Naive B cell (primary cell): ENCODE measurements at places on chromosomes 1 and 21.

GRCh38 chr1:54800041-54800898 lies 853 bp downstream of the TTC22 start:
- DNase-seq, result no peak
- no peak overlapping the region for H3K27ac ChIP-seq
- peak overlapping the region; percentile 92 for H3K4me3 ChIP-seq
- H3K27me3 ChIP-seq, result no peaks in the 10 kb centered on the region
- H3K36me3 ChIP-seq, result no peaks in the 10 kb centered on the region

DNA sequence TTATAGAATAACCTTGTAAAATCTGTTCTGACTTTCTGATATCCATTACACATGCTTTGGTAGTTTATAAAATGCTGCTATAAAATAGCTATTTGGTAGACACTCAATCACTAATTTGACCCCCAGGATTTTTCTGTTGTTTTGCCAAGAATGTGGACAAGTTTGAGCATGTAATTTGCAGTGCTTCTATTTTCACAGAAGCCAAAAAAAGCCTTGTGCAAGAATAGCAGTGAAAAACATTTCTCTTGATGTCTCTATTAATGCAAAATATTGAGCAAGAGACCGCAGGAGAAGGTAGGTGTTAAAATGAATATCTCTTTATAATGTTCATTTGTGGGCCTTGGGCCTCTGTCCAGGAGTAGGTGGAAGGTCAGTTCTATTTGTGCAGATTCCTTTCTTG lies 22.5 kb downstream of the MAP3K7CL start:
- H3K27ac ChIP-seq, result no peak overlapping the region
- H3K4me1 ChIP-seq, result no peaks in the 10 kb centered on the region
- H3K27me3 ChIP-seq, result no peaks in the 10 kb centered on the region
- no peak for DNase-seq
- no peaks in the 10 kb centered on the region for H3K36me3 ChIP-seq

- peaks cover 13% of the 10 kb centered on the region for H3K27me3 ChIP-seq
- DNase-seq, result no peak
- no peaks in the 10 kb centered on the region for H3K36me3 ChIP-seq
- no peak overlapping the region for H3K4me3 ChIP-seq
Measured at GRCh38 chr1:30923597-30923996, 15.0 kb upstream of the SDC3 start.

GRCh38 chr1:116159177-116159576 lies 48.0 kb downstream of the MAB21L3 start:
- H3K4me1 ChIP-seq, result no peaks in the 10 kb centered on the region
- no peak overlapping the region for H3K4me3 ChIP-seq
- peak overlapping the region; percentile 57 for H3K27ac ChIP-seq
- no peaks in the 10 kb centered on the region for H3K36me3 ChIP-seq

GRCh38 chr21:27422435-27422834 lies 455.5 kb upstream of the ADAMTS5 start:
- H3K27ac ChIP-seq, result no peak overlapping the region
- H3K36me3 ChIP-seq, result no peaks in the 10 kb centered on the region
- no peaks in the 10 kb centered on the region for H3K4me1 ChIP-seq
- no peaks in the 10 kb centered on the region for H3K27me3 ChIP-seq

DNA sequence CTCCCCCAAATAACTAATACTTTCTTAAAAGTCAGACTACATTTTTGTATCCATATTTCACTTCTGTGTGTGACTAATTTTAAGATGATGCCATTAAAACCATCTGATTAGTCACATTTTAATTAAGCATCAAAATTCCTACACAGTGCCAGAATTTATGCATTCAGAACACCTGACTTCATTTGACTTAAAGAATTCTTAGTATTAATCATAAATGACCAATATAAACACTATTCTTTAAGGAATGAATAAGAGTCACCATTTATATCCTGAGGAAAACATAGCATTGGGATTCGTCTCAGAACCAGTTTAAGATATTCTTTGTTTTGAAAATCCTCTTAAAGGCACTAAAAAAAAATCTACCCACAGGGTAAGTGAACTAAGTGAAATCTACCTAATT lies 37.0 kb downstream of the TM2D1 start:
- no peaks in the 10 kb centered on the region for H3K4me1 ChIP-seq
- no peak overlapping the region for H3K4me3 ChIP-seq
- DNase-seq, result no peak
- no peaks in the 10 kb centered on the region for H3K27me3 ChIP-seq
- H3K36me3 ChIP-seq, result peaks cover 6% of the 10 kb centered on the region
- H3K27ac ChIP-seq, result no peak overlapping the region

DNA sequence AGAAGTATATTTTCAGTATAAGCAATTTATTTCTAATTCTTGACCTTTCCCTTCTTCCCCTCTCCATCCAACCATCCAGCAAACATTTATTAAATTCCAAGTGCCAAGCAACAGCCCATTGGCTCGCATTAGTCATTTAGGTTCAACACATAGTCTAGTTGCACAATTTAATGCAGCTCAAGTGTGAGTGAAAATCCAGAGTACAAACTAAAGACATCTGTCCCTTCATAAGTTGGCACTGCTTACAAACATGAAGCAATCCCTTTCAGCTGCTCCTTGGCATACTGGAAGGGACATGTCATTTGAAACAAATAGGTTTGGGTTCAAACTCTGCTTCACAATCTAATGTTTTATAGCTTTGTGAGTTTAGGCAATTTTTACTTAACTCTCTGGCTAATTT lies 10.7 kb downstream of the CASQ2 start:
- no peaks in the 10 kb centered on the region for H3K4me1 ChIP-seq
- peaks cover 14% of the 10 kb centered on the region for H3K36me3 ChIP-seq
- H3K27me3 ChIP-seq, result peaks cover 19% of the 10 kb centered on the region
- H3K27ac ChIP-seq, result no peak overlapping the region

GRCh38 chr1:156910309-156910782 lies 10.1 kb upstream of the LRRC71 start:
- H3K27ac ChIP-seq, result no peak overlapping the region
- peaks cover 5% of the 10 kb centered on the region for H3K4me1 ChIP-seq
- H3K36me3 ChIP-seq, result no peaks in the 10 kb centered on the region
- no peak for DNase-seq
- no peak overlapping the region for H3K4me3 ChIP-seq
- H3K27me3 ChIP-seq, result peaks cover 51% of the 10 kb centered on the region

GRCh38 chr1:215375381-215375780 lies 191.7 kb upstream of the KCTD3 start:
- no peak overlapping the region for H3K4me3 ChIP-seq
- no peaks in the 10 kb centered on the region for H3K36me3 ChIP-seq
- no peak for DNase-seq
- H3K27me3 ChIP-seq, result no peaks in the 10 kb centered on the region
- no peak overlapping the region for H3K27ac ChIP-seq
- no peaks in the 10 kb centered on the region for H3K4me1 ChIP-seq

DNA sequence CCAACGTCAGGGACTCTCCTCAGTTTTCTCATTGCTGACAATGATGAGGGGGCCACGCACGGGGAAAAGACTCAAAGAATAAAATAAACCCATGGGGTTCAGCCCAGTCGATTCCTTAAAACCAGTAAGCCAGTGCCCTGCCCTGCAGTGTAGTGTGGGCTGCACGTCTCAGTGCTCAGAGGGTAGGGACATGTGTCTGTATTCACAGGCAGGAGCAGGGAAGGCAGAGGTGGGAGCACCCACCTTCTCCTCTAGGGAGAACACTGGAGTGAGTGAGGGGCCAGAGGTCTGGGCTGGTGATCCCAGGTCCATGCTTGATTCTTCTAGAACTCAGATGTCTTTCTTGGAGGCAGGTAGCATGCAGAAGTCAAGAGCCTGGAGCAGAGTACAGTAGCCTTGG lies 303.6 kb downstream of the MATN1 start:
- H3K36me3 ChIP-seq, result no peaks in the 10 kb centered on the region
- H3K27me3 ChIP-seq, result peaks cover 14% of the 10 kb centered on the region
- no peak overlapping the region for H3K27ac ChIP-seq
- H3K4me3 ChIP-seq, result no peak overlapping the region
- no peaks in the 10 kb centered on the region for H3K4me1 ChIP-seq
- DNase-seq, result no peak

GRCh38 chr1:30801771-30802198 lies 44.2 kb upstream of the LAPTM5 start:
- H3K27ac ChIP-seq, result peak overlapping the region; percentile 60
- H3K4me3 ChIP-seq, result no peak overlapping the region
- peak; percentile 70 for DNase-seq
- H3K36me3 ChIP-seq, result no peaks in the 10 kb centered on the region
- peaks cover 45% of the 10 kb centered on the region for H3K27me3 ChIP-seq

GRCh38 chr1:30338765-30339164 lies 384.6 kb downstream of the MATN1 start:
- H3K27me3 ChIP-seq, result peaks cover 10% of the 10 kb centered on the region
- H3K4me1 ChIP-seq, result no peaks in the 10 kb centered on the region
- H3K27ac ChIP-seq, result no peak overlapping the region
- no peak for DNase-seq
- H3K36me3 ChIP-seq, result no peaks in the 10 kb centered on the region

- DNase-seq, result peak; percentile 32
- H3K4me3 ChIP-seq, result peak overlapping the region; percentile 72
- peaks cover 8% of the 10 kb centered on the region for H3K27me3 ChIP-seq
- H3K4me1 ChIP-seq, result peaks cover 9% of the 10 kb centered on the region
- H3K36me3 ChIP-seq, result no peaks in the 10 kb centered on the region
- no peak overlapping the region for H3K27ac ChIP-seq
Measured at GRCh38 chr1:107480548-107481415, 339.9 kb downstream of the NTNG1 start.

GRCh38 chr21:42461185-42461520 lies 34.9 kb downstream of the RSPH1 start:
- no peaks in the 10 kb centered on the region for H3K36me3 ChIP-seq
- H3K4me3 ChIP-seq, result peak overlapping the region; percentile 71
- peak overlapping the region; percentile 100 for H3K27ac ChIP-seq
- no peaks in the 10 kb centered on the region for H3K27me3 ChIP-seq

DNA sequence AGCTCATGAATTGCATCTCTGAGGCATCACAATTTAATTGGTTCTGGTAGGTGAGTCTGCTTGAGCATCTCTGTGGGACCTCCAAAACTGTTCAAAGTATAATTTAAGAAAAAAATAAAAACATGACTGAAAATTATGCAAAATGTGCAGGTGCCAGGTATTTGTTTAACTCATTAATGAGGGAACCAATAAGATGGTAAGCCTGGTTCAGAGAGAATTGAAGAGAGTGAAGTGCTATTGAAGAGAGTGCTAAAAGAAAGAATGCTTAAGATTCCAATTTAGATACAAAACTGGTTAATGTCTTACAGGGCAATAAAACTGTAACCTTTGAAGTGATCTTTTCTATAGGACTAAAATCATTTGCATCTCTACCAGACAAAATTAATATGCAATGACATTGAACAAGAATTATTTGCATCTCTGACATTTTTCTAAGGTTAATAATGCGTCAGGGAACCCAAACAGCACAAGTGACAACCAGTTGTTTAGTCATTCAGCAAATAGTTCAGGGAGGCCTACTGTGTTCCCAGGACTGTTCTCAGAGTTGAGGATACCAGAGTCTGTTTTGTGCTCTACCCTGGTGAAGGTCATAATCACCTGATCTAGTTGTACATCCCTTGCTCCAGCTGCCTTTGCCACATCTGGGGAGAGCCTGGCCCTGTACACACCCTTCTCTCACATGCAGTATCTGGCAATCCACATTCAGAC lies 183.5 kb downstream of the PATJ start:
- H3K27ac ChIP-seq, result no peak overlapping the region
- H3K4me3 ChIP-seq, result no peak overlapping the region
- no peaks in the 10 kb centered on the region for H3K27me3 ChIP-seq
- H3K36me3 ChIP-seq, result peaks cover under 1% of the 10 kb centered on the region
- H3K4me1 ChIP-seq, result no peaks in the 10 kb centered on the region

- no peak overlapping the region for H3K27ac ChIP-seq
- H3K36me3 ChIP-seq, result no peaks in the 10 kb centered on the region
- DNase-seq, result no peak
Measured at GRCh38 chr1:174072581-174072980, 50.4 kb upstream of the RC3H1 start.

GRCh38 chr1:228500143-228500734 lies 13.1 kb downstream of the RNF187 start:
- peak; percentile 57 for DNase-seq
- H3K36me3 ChIP-seq, result peaks cover 29% of the 10 kb centered on the region
- peak overlapping the region; percentile 86 for H3K4me3 ChIP-seq
- no peaks in the 10 kb centered on the region for H3K27me3 ChIP-seq
- H3K27ac ChIP-seq, result peak overlapping the region; percentile 0

DNA sequence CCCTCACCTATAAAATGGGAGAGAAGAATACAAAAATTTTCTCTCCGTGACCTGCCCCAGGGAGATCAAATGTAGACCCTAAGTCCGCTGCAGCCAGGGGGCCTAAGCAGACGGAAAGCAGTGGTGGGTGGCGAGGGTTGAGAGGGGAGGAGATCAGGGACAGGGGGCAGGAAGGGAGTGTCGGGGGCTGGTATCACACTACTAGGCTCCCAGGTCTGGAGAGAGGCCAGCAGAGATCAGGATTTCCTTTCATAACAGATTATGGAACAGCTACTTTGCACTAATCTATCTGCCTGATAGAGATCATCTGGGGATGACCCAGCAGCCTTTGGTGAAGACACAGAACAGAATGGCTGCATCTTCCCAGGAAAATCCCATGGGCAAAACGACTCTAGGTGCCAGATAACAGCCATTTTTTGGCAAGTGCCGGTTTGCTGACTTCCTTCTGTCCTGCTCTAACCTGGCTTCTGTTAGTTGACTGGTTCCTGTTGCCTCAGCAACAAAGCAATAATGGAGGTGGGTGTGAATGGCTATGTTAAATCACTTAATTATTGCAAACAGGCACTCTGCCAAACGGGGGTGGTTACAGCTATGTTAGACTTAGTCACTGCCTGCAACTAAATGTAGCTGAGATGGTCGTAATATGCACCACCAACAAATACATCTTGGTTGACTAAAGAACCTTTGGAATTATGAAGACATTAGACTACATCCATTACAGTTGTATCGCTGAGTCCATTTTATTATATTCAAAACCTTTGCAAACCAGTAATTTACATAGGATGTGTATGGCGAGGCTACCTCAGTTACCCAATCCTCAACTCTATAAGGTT lies 30.0 kb upstream of the EPS8L3 start:
- no peak overlapping the region for H3K4me3 ChIP-seq
- H3K36me3 ChIP-seq, result no peaks in the 10 kb centered on the region
- peaks cover 23% of the 10 kb centered on the region for H3K4me1 ChIP-seq
- H3K27me3 ChIP-seq, result peaks cover 7% of the 10 kb centered on the region
- DNase-seq, result no peak
- H3K27ac ChIP-seq, result no peak overlapping the region

DNA sequence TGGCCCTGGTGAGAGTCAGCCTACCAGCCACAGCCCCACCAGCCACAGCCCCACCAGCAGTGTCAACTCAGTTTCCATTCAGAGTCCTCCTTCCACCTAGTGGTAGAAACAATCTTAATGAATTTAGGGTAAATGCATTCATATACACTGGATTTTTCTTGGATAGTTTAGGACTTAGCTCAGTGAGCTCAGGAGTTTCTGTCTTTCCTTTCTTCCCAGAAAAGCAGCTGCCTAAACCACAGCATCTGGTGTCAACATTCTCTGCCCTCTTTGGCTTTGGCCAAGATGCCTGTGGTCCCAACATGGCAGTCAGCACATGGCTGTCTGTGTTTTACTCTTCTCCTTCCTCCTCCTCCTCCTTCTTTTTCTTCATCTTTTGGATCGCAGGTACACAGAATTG lies 94.0 kb downstream of the CLIC6 start:
- peaks cover 6% of the 10 kb centered on the region for H3K27me3 ChIP-seq
- no peaks in the 10 kb centered on the region for H3K4me1 ChIP-seq
- no peaks in the 10 kb centered on the region for H3K36me3 ChIP-seq
- no peak overlapping the region for H3K4me3 ChIP-seq
- no peak for DNase-seq
- H3K27ac ChIP-seq, result no peak overlapping the region

GRCh38 chr1:158353303-158354075 lies at the start of gene CD1E:
Gene CD1E (plus strand): TSS chr1:158353894. CDS start chr1:158353989, 95 bp downstream.
- H3K4me1 ChIP-seq, result peaks cover 21% of the 10 kb centered on the region
- peak within 1 kb of the TSS; percentile 10 for H3K27ac ChIP-seq
